ENCODE measurements at places on chromosomes 1 and 21.

DNA sequence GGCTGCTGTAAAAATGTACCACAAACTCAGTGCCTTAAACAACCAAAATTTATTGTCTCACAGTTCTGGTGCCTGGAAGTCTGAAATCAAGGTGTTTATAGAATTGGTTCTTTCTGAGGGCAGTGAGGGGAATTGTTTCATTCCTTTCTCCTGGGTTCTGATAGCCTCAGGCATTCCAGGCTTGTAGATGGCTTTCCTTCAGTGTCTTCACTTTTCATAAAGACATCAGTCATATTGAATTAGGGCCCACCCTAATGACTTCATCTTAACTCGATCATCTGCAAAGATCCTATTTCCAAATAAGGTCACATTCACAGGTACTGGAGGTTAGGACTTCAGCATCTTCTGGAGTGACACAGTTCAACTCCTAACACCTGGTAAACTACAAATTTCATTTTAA lies 15.0 kb downstream of the CDKN2C start:
- DNase-seq, result no peak

DNA sequence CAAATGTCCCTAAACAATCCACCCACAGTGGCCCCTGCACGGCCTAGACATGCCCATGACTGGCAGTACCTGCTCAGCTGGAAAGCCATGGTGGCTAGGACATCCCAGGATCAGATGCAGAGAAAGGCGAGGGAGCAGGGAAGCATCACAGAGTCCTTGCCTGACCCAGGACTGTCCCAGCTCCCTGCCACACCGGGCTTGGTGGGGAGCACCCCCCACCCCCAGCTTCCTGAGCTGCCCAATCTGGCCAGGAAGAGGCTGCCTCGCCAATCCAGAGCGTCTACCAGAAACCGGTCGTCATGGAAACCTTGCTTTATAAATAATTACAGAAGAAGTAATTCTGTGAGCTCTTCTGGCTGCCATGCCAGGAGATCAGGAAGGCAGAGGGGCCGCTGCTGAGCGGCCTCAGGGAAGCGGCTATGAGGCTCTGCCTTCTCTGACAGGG lies 34.8 kb downstream of the ACOT7 start:
- no peak for DNase-seq

DNA sequence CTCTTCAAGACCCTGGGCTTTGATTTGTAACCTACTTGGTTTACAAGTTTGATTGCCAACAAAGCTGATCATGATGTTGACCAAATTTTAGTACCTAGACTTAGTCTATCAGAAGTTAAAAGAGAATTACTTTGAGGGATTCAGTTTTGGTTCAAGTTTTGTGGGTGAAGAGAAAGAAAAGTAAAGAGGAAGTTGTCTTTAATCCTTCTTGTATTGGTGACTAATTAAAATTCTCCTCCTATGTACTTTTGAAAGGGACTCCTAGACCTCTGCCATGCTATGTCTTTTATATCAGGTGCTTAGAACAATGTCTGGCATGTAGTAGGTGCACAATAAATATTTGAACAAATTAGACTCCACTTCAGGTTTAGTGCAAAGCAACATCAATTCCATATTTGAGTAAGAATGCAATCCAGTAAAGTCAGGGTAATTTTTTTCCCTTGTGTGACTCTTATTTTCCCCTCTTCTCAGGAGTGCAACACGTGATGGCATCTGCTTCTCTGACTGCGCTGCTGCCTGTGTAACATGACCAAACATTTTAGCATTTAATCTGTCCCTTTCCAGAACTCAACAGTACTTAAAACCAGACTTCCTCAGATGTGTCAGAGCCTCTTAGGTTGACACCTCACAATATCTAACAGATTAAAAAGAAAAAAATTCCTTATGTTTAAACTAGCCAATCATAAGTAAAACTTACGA lies 41.1 kb upstream of the KCNQ4 start:
- no peak for DNase-seq

DNA sequence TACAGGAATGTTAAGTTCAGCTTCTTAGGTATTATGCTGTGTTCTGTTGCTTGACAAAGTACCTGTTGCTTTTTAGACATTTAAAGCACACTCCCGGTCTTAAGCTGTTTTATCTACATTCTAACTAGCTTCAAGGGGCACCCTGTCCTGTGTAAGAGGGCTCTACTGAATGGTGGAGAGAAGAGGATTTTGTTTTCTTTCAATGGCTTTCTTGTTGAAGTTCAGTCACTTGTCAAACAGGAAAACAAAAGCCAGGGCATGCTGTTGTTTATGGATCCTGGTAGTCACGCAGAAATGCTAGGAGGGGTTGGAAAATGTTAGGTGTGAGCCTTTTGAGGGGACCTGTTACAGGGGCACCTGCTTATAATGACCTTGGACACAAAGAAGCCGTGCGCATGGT lies 30.7 kb downstream of the PGM1 start:
- no peak for DNase-seq

DNA sequence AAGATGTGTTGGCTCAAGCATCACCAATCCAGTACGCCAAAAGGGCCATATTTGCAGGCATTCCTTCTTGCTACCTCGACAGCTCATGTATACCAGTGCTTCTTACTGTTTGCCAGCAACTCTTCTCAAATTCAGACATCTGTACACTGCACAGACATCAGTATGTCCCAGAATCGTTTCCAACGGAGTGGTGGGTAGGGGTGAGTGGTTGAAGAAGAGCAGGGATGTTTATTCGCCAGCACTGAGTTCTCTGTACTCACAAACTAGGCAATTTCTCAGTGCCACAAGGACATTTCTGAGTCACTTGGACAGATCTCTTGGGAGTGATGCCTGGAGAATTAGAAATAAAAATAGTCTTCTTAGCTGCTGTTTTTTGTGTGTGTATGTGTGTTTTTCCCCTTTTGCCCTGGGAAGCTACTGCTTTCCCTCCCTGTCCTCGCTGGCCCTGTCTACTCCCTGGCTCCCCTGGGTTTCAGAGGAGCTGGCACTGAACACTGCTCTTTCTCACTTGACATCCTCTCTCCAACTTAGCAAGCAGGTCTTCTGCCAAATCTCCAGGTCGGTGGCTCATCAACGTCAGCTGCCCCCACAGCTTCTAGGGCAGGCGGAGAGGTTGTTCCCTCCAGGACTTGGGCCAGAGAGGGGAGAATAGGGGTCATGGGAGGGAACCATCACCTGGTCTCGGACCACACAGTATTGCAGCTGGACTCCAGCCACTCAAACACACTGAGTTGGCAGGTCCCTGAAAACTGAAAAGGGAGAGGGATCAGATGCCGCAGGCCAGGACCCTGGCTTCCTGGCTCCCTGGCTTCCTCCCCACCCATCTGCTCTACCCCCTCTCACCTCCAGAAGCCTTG lies 90.5 kb downstream of the NMNAT2 start:
- DNase-seq, result no peak

GRCh38 chr1:234731569-234732085 lies 121.6 kb upstream of the IRF2BP2 start:
- no peak for DNase-seq

- no peak for DNase-seq
These were observed 37.8 kb upstream of the C8B start for GRCh38 chr1:57003398-57004139.

DNA sequence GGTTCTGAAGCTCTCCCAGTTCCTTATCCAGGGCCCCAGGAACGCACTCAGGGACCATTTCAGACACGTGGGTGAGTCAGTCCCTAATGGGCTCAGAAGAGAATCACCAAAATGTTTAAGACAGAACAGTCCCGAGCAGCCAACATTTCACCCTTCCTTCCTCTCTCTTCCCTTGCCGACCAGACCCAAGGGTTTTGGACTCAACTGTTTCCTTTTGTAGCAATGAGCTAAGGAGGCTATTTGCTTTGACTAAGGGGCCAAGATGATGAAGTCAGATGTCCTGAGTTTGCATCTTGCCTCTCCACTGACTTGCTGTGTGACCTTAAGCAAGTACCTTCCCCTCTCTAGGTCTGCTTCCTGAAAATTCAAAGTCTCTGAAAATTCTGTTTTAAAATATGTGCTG lies 472.3 kb upstream of the VAMP3 start:
- DNase-seq, result no peak

DNA sequence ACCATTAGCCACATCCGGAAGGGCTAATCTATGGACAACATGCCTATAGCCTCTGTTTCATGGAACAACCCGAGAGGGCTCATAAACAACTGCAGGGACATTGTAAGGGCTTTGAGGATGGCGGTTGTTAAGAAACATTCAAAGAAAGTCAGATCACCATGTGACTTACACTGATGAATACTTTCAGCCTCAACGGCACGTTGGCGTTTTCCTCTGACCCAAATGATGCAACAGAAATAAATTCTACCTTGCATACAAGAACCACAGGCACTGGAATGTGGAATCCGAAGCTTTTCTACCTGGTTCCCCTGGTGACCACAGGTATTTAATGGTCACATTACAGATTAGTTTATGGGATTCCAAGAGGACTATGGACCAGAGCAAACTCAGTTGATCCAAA lies 107.0 kb downstream of the CLIC6 start:
- DNase-seq, result no peak

DNA sequence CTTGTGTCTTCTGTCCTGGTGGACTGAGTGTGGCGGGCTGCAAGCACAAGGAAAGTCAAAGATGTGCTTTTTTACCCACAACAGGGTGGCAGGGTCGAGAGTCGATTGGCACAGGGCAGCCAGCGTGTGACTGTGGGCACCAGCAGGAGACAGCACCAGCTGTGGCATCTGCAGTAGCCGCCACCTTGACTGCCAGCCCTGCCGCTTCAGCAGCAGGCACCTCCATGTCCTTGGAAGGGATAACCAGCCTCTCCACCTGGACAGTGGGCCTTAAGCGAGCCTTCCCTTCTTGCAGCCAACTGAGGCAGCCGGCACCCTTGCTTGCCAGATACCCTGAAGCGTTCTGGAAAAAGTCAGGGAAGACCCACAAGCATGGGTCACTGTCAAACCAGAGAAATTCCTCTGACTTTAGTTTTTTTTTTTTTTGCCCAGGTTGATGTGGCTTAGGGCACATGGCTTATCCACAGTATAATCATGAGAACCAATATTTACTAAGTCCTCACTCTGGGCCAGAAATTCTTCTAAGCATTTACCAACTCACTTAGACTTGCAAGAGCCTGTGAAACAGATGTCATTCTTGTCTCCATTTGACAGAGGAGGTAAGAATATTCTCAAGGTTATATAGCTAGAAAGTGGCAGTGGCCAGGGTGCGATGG lies 30.1 kb upstream of the PTGFRN start:
- DNase-seq, result no peak

GRCh38 chr1:225762002-225762441 lies 15.6 kb upstream of the SRP9 start:
- no peak for DNase-seq

GRCh38 chr1:50108497-50109059 lies at the start of gene ELAVL4:
TSS of gene ELAVL4 (plus strand) at chr1:50108920. CDS start at chr1:50109190, 270 bp downstream.
- DNase-seq, result no peak

DNA sequence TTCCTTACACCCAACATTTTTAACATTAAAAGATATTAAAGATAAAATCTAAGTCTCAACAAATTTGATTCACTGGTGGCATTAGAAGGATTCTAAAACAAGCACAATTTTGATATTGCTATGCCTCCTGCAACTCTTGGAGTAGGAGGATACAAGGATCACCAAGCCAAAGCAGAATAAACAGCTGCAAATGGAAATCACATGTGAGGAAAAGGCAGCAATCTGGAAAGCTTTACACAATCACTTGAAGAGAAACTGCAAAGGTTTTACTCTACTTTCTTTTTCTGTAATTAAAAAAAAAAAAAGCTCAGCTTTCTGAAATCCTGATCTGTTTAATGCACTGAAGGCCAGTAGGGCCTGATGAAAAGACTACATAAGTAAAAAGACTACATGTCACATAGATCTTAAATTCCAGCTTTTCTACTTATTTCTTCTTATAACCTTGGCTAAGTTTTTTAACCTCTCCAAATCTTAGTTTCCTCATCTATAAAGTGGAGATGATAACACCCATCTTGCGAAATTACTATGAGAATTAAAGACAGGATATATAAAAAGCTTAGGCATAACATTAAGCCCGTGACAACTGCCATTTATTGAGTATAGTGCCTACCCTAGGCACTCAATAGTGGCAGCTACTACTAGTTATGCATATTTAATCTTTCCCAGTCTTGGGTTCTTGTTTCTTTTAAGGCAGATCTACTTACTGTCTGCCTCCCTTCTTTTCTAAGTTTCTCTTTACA lies 73.5 kb downstream of the EPS15 start:
- no peak for DNase-seq

GRCh38 chr1:61284248-61284854 lies 202.0 kb downstream of the NFIA start:
- no peak for DNase-seq

GRCh38 chr1:222665964-222666363 lies 46.3 kb downstream of the AIDA start:
- no peak for DNase-seq

DNA sequence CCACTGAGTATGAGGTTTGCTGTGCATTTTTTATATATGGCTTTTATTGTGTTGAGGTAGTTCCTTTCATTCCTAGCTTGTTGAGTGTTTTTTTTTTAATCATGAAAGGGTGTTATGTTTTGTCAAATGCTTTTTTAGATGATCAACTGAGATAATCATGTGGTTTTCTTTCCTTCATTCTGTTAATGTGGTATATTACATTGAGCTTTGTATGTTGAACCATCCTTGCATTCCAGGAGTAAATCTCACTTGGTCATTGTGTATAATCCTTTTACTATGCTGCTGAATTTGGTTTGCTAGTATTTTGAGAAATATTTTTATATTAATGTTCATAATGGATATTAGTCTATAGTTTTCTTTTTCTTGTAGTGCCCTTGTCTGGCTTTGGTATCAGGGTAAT lies 11.1 kb upstream of the ZBTB40 start:
- no peak for DNase-seq

GRCh38 chr1:76793594-76793993 lies 73.7 kb upstream of the ST6GALNAC5 start:
- DNase-seq, result no peak

DNA sequence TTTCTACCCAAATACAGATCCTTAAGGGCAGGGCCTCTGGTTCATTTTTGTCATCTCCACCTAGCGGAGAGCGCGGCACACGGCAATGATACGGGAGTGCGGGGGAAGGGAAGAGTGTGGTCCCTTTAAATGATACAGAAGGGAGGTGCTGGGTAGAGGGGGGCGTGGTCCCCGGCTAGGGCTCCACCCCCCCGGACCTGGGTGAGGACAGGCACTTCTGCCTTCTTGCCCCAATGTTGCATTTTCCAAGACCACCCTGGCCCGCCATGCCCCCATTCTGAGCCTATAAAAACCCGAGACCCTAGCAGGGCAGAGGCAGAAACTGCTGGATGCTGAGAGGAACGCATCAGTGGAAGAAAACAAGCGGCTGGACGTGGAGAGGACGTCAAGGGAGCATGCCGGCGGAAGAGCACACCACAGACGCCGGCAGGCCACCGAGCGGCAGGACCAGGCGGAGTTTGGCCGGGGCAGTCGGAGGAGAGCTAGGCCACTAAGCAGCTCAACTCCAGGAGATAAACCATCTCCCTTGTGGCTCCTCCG lies 30.0 kb downstream of the LRRC3 start:
- no peak for DNase-seq

DNA sequence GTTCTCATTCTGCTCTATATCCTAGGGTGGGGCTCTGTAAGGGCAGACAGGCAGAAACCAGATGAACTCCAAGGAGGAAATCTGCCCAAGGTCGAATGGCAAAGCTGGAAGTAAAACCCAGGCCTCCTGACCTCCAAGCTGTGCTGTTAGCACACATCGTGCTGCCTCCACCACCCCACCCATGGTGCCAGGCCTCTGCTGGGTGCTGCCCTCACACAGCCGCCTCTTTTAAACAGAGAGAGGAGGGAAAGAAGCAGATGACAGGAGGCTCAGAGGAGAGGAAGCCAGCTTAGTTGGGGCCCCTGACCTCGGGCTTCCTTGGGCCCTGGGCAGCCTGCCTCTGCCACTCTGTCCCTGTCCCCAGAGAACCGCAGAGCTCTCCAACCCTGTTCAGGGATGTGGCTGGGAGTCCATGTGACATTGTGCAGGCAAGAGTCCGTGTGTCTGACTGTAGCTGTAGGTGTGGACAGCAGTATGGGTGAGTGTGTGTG lies 1.1 kb downstream of the SYNC start:
- no peak for DNase-seq

Data from NCI-H1048 (cell line).